ENCODE measurements at places on chromosomes 11 and 22.

GRCh38 chr11:46180736-46181135 is 59.5 kb upstream of the PHF21A start:
- no peak for DNase-seq

DNA sequence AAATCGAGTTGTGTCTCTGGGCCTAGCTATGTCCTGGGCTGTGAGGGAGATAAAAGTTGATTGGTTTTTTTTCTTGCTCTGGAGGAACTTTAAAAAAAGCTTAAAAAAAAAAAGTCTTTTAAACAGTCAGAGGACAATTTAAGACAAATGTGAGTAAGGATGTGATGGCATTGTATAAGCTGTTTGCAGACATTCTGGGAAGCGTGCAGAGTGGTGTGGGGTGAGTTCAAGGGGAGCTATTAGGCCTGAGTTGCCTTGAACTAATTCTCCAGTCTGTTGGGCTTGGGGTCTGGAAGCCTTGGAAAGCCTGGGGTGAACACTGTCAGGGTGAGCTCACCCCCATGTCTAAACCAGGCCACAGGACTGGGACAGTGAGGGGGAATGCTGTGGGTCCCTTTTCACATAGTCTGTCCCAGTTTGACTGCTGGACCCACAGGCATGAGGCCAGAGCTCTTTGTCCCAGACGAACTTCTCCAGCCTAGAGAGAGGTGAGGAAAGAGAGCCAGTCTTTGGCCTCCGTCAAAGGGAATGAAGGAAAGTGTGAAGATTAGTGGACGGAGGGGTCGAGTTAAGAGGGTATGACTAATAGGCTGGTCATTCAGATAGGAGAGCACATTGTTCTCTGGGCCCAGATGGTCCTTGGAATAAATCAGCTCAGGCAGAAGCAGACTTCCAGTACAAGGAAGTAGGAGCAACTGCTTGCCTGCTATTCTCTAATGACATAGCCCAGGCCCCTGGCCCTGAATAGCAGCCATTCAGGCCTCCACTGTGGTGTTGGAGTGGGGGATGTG is 76.4 kb upstream of the NNMT start:
- no peak for DNase-seq

GRCh38 chr22:49909476-49910205 is 8.6 kb downstream of the ALG12 start:
- DNase-seq, result no peak

GRCh38 chr22:30044369-30044768 is 35.9 kb upstream of the HORMAD2 start:
- DNase-seq, result no peak

GRCh38 chr22:44622679-44623078 is 79.3 kb upstream of the PRR5 start:
- DNase-seq, result no peak

All from stimulated activated CD8-positive, alpha-beta memory T cell treated with anti-CD3 and anti-CD28 coated beads, Interleukin-15, amount 100 ng/mL, for 24 hours (primary cell).